ENCODE measurements at places on chromosomes 5 and 9. TPM values are rescaled to one million over a fixed set of nuclear protein-coding genes. Genes with fewer than 3 reads are reported as not detected.

The LVRN gene
- 3.0 TPM for total RNA-seq

The ZFP2 gene
- total RNA-seq = 5.4 TPM

The TAF11L5 gene
- total RNA-seq = not detected

The C5orf52 gene
- total RNA-seq = not detected

The ELOVL7 gene
- 2.5 TPM for total RNA-seq

- H3K4me1 ChIP-seq = no peaks in the 10 kb centered on the region
- no peaks in the 10 kb centered on the region for H3K27me3 ChIP-seq
- no peak overlapping the region for H3K4me3 ChIP-seq
- no peak for DNase-seq
Measured at GRCh38 chr5:102715082-102715807, 39.9 kb upstream of the PAM start.

- H3K4me1 ChIP-seq = no peaks in the 10 kb centered on the region
- H3K36me3 ChIP-seq = no peaks in the 10 kb centered on the region
- H3K4me3 ChIP-seq = no peak overlapping the region
- no peak overlapping the region for H3K27ac ChIP-seq
Measured at GRCh38 chr5:57085306-57086081, 88.4 kb upstream of the GPBP1 start.

- H3K4me3 ChIP-seq = no peak overlapping the region
- H3K36me3 ChIP-seq = no peaks in the 10 kb centered on the region
- no peaks in the 10 kb centered on the region for H3K27me3 ChIP-seq
- DNase-seq = no peak
- H3K4me1 ChIP-seq = no peaks in the 10 kb centered on the region
- H3K27ac ChIP-seq = no peak overlapping the region
Measured at GRCh38 chr9:86485359-86485758, 131.1 kb upstream of the TUT7 start.

GRCh38 chr9:105243015-105243686 is 1.3 kb upstream of the SLC44A1 start:
- H3K27ac ChIP-seq = peak overlapping the region; percentile 84
- no peak for DNase-seq
- no peaks in the 10 kb centered on the region for H3K36me3 ChIP-seq
- no peaks in the 10 kb centered on the region for H3K4me1 ChIP-seq
- H3K27me3 ChIP-seq = no peaks in the 10 kb centered on the region

- H3K4me1 ChIP-seq = peaks cover 45% of the 10 kb centered on the region
- H3K36me3 ChIP-seq = no peaks in the 10 kb centered on the region
- H3K27me3 ChIP-seq = no peaks in the 10 kb centered on the region
- H3K27ac ChIP-seq = no peak overlapping the region
- no peak overlapping the region for H3K4me3 ChIP-seq
- DNase-seq = no peak
Measured at GRCh38 chr9:125464591-125465385, 203.2 kb downstream of the GAPVD1 start.

DNA sequence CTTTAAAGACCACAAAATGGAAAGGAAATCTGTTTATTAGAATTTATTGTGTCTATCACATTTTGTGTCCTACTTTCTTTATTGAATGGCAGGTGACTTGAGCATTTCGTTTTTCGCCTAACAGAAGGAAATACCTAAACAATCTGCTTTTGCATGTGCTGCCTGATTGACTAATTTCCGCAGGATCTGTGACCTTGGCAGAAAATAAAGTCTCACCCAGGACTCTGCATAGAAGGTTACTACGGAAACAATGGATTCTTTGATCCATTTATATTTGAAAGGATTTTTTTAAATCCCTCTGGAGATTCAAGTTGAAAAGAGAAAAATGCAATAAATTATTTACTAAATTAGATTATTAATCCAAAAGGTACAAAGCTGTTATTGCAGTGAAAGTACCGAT is 61.0 kb upstream of the CAST start:
- DNase-seq = no peak
- H3K4me3 ChIP-seq = no peak overlapping the region
- no peaks in the 10 kb centered on the region for H3K27me3 ChIP-seq
- no peaks in the 10 kb centered on the region for H3K4me1 ChIP-seq

DNA sequence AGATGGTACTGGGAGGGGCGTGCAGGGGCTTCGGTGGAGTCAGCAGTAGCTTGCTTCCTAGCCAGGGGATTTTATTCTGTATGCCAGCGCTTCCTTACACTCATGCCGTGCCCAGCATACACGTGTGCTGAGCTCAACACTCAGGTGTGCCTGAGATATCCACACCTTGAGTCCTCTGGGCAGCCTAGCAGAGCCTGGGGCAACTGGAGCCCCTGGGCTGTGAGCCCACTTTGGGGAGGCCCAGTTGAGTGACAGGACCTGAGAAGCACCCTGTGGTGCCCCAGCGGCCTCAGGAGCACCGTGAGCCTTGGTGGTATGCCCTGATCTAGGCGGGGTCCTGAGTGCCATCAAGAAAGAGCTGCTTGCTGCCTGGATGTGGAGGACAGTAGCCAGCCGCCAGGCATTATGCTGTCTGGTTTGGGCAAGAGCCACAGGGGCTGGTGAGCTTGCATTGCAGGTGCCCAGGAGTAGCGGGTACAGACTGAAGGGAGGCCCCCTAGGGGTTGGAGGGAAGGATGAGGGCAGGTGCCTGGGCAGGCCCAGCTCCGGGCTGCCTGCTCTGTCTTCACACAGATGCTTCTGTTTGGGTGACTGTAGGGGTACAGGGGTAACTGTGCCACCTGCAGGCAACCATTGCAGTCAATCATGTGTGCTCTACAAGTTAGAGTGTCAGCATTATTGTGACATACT is 42.9 kb downstream of the BNIP1 start:
- DNase-seq = no peak
- no peaks in the 10 kb centered on the region for H3K36me3 ChIP-seq
- no peaks in the 10 kb centered on the region for H3K4me1 ChIP-seq
- H3K27ac ChIP-seq = no peak overlapping the region
- H3K27me3 ChIP-seq = no peaks in the 10 kb centered on the region

DNA sequence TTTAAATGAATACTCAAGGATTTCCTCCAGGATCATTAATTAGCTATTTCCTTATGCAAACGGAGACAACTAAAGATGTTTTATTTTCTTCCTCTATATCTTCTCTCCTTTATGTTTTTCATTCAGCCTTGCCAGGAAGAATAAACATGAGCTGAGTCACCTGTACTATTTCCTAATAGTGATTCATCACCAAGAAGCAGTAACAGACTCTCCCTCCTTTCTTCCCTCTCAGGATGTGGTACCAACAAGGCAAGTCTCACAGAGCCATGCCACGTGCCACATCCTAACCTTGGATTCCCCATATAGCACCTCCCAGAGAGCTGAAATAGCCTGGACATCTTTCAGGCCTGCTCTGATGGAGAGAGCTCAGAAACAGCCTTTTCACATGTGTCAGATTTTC is 758.6 kb upstream of the DMAC1 start:
- no peaks in the 10 kb centered on the region for H3K27me3 ChIP-seq
- no peaks in the 10 kb centered on the region for H3K4me1 ChIP-seq
- DNase-seq = no peak
- H3K4me3 ChIP-seq = no peak overlapping the region
- H3K27ac ChIP-seq = no peak overlapping the region

- no peaks in the 10 kb centered on the region for H3K36me3 ChIP-seq
- H3K27me3 ChIP-seq = no peaks in the 10 kb centered on the region
- DNase-seq = no peak
- no peak overlapping the region for H3K4me3 ChIP-seq
- H3K27ac ChIP-seq = no peak overlapping the region
Measured at GRCh38 chr5:52356311-52356918, 431.3 kb upstream of the ITGA1 start.

DNA sequence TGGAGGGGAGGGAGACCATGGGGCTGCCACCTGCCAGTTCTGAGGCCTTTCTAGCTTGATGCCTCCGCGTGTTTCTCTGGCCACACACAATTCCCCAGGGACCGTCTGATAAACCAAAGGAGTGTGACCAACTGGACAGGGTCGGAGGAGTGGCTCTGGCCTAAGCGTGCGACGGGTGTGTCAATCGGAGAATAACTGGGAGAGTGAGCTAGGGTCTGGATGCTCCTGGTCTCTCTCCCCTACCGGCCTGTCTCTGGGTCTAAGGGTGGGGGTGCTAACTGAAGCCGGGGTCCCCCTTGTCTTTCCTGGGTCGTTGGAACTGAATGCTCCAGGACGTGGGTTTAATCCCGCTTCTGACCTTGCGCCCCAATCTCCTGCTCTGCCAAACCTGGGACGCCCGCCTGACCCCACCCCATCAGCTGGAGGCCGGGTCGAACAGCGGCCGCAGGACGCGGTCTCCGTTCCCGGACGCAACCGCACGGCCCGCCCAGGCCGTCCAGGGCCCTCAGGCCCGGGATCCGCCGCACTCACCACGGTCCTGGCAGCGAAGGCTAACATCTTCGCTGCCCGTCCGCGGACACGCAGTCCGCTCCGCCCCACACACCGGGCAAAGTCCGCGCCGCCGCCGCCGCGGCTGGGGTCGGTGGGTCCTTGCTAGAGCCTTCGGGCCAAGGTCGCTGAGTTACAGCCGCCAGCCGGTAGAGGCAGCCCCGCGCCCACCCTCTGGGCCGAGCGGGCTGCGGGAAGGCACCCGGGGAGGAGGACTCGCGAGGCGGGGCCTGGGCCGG is 447 bp downstream of the CRAT start:
- peak overlapping the region; percentile 95 for H3K4me3 ChIP-seq
- H3K27me3 ChIP-seq = no peaks in the 10 kb centered on the region
- peak; percentile 74 for DNase-seq
- H3K27ac ChIP-seq = peak overlapping the region; percentile 92
- H3K36me3 ChIP-seq = peaks cover 12% of the 10 kb centered on the region
- H3K4me1 ChIP-seq = no peaks in the 10 kb centered on the region

GRCh38 chr9:98253565-98253964 is 1.9 kb downstream of the TBC1D2 start:
- no peak for DNase-seq
- H3K36me3 ChIP-seq = peaks cover 8% of the 10 kb centered on the region
- no peak overlapping the region for H3K27ac ChIP-seq

DNA sequence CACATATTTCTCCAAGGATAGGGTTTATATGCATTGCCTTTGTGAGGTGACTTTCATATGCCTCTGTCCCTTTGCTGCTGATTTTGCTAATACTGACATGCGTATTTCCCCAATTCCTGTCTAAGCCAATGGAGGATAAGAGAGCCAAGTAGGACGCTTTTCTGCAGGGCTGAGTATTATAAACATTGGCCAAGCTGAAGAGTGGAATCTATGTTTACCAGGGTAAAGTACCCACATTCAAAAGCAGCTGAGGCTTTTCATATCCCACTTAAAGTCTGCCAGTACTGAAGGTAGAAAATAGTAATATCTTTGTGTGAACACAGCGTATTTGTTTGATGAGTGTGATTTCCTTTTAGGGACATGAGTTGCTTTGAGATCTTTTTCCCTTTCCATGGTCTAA is 128.8 kb upstream of the GPR151 start:
- DNase-seq = no peak
- H3K36me3 ChIP-seq = no peaks in the 10 kb centered on the region
- no peaks in the 10 kb centered on the region for H3K4me1 ChIP-seq
- H3K27ac ChIP-seq = no peak overlapping the region
- no peaks in the 10 kb centered on the region for H3K27me3 ChIP-seq

DNA sequence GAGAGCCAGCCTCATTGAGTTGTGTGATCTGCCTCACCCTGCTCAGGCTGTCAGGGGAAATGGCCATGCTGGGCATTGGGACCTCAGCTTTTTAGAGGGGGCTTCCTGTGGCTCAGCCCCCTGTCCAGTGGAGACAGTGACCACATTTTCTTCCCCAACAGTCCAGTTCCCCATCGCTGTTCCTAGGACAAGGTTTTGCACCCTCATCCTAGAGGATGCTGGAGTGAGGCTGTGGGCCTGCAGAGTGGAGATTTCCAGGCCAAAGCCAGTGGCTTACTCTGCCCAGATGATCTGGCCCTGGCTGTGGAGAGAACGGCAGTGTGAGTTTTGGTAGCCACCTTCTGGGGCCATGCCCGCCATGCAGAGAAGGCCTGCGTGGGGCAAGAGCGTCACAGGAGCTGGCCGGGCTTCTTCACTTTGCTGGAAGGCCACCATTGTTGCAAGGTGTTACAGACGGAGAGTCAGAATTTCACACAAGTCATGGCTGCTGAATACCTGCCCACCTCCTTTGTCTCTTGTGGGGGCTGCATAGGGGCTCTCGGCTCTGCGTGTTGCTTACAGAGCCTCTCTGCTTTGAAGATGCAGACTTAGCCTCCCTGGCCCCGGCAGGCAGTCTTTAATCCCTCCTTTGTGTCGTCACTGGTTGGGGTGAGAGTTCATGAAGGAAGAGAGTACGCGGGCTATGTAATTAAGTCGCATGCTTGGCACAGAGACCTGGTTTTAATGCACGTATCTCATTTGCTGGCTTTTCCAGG is 35.2 kb upstream of the PITX1 start:
- peak; percentile 29 for DNase-seq
- no peaks in the 10 kb centered on the region for H3K27me3 ChIP-seq
- H3K4me1 ChIP-seq = peaks cover 9% of the 10 kb centered on the region
- H3K27ac ChIP-seq = no peak overlapping the region
- H3K4me3 ChIP-seq = no peak overlapping the region

GRCh38 chr5:125835293-125836172 is 587.7 kb upstream of the GRAMD2B start:
- no peak overlapping the region for H3K4me3 ChIP-seq
- H3K27ac ChIP-seq = no peak overlapping the region
- no peaks in the 10 kb centered on the region for H3K36me3 ChIP-seq
- DNase-seq = peak; percentile 64
- peaks cover 4% of the 10 kb centered on the region for H3K4me1 ChIP-seq
- no peaks in the 10 kb centered on the region for H3K27me3 ChIP-seq

DNA sequence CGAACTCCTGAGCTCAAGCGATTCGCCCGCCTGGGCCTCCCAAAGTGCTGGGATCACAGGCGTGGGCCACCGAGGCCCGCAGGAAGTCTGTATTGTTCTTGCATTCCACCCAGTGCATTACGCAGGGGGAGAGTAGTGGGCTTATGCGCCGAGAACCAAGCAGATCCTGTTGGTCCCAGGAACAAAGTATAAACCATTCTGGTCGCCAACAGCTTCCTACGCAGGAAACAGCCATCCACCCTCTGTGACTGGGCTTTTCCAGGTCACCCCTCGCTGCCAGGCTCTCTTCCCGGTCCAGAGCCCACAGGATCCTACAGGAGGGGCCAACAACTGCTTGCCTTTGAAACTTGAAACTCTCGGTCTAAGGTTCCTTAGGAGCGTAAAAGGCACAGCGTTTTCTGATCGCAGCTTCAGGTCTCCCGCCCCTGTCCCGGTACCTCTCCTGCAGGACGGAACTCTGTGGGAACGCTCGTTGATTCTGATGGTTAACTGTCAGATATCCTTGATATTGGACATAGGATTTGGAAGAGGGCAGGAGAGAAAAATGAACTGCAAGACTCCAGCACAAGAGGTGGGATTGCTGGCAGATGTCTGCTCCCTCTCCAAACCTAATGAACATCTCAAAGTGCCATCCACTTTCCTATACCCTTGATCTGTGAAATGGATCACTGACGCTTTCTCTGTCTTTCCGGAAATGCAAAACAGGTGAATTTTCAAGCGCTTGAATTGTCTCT is 4.2 kb upstream of the ANXA2R start:
- peaks cover 20% of the 10 kb centered on the region for H3K4me1 ChIP-seq
- no peaks in the 10 kb centered on the region for H3K36me3 ChIP-seq
- no peak overlapping the region for H3K4me3 ChIP-seq
- H3K27me3 ChIP-seq = peaks cover 50% of the 10 kb centered on the region

GRCh38 chr5:151578326-151579025 is 12.7 kb downstream of the FAT2 start:
- no peak overlapping the region for H3K27ac ChIP-seq
- no peaks in the 10 kb centered on the region for H3K36me3 ChIP-seq
- no peaks in the 10 kb centered on the region for H3K27me3 ChIP-seq
- no peak for DNase-seq
- H3K4me3 ChIP-seq = no peak overlapping the region
- H3K4me1 ChIP-seq = peaks cover 17% of the 10 kb centered on the region

GRCh38 chr5:179123491-179124272 is 63.5 kb downstream of the ZNF354C start:
- H3K4me1 ChIP-seq = no peaks in the 10 kb centered on the region
- no peak for DNase-seq
- no peak overlapping the region for H3K4me3 ChIP-seq
- H3K27ac ChIP-seq = no peak overlapping the region
- no peaks in the 10 kb centered on the region for H3K36me3 ChIP-seq
